ENCODE measurements at places on chromosomes 12 and 14.

- no peak for DNase-seq
Observed at GRCh38 chr12:60059180-60059579, 463.4 kb downstream of the SLC16A7 start.

DNA sequence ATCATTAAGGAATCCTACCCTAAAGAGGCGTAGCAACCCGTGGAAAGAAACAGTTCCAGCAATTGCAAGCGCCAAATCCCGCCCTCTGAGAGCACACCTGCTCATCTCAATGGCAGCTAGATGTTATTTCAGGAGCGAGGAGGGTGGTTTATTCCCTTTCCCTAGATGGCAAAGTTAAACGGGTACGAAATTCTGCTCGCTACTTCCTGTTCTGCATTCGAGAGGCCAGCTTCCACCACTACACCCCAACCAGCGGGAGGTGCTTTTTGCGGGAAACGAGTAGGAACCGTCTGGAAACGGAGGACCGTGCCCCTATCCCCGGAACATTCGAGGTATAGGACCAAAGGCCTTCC lies 536 bp downstream of the VPS29 start:
- DNase-seq, result peak; percentile 43

DNA sequence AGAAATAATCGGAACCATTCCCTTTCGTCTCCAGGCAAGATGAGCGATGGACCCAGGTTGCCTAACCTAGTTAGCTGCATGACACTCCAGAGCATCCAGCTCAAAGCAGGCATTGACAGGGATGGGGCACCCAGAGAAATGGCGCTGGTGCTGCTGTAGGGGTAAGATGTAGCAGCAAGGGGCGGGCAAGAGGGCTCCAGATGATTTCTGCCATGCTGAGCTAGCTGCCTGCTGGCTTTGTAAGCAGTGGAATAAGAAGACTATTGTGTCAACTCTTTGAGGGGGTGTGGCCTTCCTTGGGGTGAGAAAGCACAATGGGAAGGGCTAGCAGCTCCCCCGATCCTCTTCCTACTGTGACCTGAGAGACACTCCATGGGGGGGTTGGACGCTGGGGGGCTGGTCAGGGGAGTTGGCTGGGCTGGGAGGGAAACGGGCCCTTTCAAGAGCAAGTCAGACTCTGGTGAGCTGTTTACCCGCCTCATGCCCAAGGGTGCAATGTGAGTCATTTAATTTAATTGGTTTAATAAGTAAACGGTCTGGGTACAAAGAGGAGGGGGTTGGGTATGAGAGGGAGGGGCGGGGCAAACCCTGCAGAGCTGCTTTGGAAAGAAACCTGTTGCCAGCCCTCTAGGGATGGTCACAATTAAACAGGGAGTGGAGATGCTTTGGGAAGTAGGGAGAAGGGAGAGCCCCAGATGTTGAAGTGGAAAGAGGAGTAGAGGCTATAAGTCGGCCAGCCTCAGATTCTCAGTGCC lies 50.5 kb downstream of the B4GALNT3 start:
- peak; percentile 35 for DNase-seq

GRCh38 chr12:108378926-108379325 lies 39.8 kb upstream of the CMKLR1 start:
- no peak for DNase-seq

GRCh38 chr12:49982246-49983087 lies 9.7 kb downstream of the AQP6 start:
- DNase-seq, result no peak
